Activated T-cell treated with anti-CD3 and anti-CD28 coated beads, Interleukin-2, amount 50 U/mL, for 72 hours (primary cell): ENCODE measurements at places on chromosomes 7 and 10. TPM values are rescaled to one million over a fixed set of nuclear protein-coding genes. Genes with fewer than 3 reads are reported as not detected.

Gene SFTPD
- not detected for total RNA-seq

Gene LIPJ
- total RNA-seq: not detected

Gene VENTX
- not detected for total RNA-seq

Gene MOGAT3
- not detected for total RNA-seq

Gene HSPA14
- total RNA-seq: 32.0 TPM

Gene AHCYL2
- 44.8 TPM for total RNA-seq

Gene KCNIP2
- 2.2 TPM for total RNA-seq

Gene SPDYE5
- not detected for total RNA-seq

Gene RGS10
- total RNA-seq: 161 TPM

Gene HOGA1
- not detected for total RNA-seq

Gene HOXA7
- not detected for total RNA-seq

Gene AGBL3
- 3.8 TPM for total RNA-seq
